ENCODE measurements at places on chromosomes 4 and X. TPM values are rescaled to one million over a fixed set of nuclear protein-coding genes. Genes with fewer than 3 reads are reported as not detected.
A peak's percentile ranks its signal among the peaks of the same experiment; 100 is the strongest.

DNA sequence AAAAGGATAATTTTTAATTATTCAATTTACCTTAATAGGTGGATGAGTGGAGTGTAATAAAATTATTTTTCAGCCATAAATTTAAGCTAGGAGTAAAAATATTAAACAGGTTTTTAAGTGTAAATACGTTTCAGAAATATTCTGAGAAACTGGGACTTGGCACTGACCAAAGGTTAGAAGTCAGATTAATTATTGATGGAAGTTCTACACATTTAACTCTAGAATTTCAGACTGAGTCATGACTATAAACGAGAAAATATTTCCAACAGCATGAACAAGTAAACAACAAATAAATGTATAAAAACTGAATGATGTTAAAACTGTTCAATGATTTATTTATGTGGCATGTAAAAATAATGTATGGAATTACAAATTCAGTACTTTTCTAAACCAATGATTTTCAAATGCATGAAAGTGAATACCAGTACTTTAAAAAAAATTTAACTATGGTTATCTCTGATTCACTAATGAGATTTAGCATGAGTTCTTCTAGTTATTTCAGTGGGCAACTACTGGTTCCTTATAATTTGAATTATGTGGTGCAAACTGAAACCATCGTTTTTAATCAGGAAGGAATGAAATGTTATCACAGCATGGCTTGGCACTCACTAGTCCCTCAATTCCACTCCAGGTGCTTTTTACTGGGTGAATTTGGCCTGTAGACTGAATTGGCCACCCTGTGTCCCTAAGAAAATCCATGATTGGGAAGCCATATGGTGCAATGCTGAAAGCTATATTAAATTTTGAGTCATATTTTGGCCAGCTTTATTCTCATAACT lies 244.2 kb downstream of the FSTL5 start:
- DNase-seq = no peak

ENPEP gene
- 3.3 TPM for total RNA-seq

GRCh38 chr4:69881173-69881773 lies 21.3 kb upstream of the SULT1E1 start:
- no peak for DNase-seq

ALB gene
- 4.5 TPM for total RNA-seq

DNA sequence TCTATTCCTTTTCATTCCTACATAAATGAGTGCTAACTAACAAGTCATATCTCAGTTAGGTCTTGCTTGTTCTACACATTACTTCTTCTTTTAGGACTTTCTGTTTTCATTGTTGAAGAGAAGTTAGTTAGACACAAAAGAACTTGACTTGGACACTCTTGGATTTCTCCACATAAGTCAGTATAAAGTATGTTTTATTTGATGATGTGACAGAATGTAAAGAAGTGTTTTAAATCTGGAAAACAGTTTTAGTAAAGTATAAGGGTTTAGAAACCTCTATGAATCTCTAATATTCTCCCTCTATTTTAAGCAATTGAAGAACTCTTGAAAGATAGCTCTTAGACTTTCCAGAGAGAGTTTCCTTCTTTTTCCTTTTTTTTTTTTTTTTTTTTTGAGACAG lies 38.6 kb upstream of the TMEM33 start:
- DNase-seq = no peak

CT45A10 gene
- not detected for total RNA-seq

- DNase-seq = no peak
Observed at GRCh38 chr4:182778222-182778982, 138.8 kb downstream of the DCTD start.

DNA sequence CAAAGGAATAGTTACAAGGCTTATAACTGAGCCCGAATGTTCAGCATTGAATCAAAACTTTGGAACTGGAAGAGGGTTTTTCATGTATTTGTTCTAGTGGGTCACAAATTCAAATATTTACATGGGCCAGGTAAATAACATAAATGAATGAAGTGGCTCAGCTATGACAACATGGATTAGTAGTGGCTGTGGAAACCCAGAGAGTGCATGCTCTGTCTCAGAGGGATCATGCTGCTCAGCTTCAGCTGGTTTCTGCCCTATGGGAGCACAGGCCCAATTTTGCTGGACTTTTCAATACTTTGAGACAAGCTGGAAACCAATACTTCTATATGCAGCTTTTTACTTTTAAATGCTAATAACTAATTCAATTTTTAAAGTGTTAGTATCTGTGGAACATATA lies 394.0 kb upstream of the TEX13C start:
- DNase-seq = no peak

GRCh38 chrX:119398587-119398973 lies 556 bp upstream of the SLC25A43 start:
- DNase-seq = no peak

DNA sequence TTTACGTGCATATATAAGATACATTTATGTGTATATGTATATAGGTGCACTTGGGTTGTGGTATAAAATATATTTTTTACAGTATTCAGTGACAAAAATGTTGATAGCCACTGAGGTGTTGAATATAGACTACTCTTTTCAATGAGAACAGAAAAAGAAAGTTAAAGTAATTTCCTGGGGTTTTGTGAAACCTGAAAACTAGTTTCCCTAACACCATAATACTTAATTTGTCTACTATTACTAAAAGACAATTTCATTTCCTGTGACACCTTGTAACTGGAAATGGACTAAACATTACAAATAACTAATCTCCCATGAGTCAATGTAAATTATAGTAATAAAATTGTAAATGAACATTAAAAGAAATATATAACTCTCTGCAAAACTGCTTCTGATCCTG lies 32.0 kb upstream of the MAP9 start:
- DNase-seq = no peak

DNA sequence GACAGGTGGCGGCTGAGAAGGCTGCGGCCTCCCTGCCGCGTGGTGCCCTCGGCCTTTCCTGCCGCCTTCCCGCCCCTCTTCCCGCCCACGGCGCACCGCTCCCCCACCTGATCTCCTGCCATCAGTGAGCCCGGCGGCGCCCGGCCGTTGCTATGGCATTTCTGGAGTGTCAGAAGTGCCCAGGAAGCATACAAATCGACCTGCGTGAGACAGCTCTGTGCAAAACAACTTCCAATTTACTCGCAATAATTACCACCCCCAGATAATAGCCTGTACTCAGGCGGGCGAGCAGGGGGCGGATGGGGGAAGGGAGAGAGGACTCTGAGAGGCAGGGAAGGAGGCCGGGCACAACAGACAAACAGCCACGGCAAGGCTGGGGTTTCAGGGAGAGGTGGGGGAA lies 16.6 kb upstream of the ERCC6L start:
- DNase-seq = no peak

GRCh38 chr4:188867796-188868195 lies 728.6 kb downstream of the TRIML1 start:
- DNase-seq = no peak

DNA sequence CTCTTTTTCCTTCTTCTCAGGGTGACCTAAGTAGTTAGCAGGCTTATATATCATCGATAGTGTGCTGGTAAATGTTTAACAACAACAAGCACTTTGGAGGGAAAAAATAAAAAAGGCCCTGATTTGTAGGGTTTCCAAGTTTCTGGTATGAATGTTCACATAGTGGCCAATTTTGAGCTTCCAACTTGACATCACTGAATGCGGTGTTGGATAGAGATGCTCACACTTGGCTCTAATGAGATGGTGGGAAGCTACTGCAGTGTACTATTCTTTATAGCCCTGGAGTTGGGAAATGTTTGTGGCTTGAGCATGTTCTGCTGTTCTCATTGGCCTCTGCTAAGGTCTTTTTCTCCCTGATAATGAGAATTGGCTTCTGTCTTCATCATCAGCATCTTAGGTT lies 875.3 kb downstream of the PCDH7 start:
- DNase-seq = no peak

DNA sequence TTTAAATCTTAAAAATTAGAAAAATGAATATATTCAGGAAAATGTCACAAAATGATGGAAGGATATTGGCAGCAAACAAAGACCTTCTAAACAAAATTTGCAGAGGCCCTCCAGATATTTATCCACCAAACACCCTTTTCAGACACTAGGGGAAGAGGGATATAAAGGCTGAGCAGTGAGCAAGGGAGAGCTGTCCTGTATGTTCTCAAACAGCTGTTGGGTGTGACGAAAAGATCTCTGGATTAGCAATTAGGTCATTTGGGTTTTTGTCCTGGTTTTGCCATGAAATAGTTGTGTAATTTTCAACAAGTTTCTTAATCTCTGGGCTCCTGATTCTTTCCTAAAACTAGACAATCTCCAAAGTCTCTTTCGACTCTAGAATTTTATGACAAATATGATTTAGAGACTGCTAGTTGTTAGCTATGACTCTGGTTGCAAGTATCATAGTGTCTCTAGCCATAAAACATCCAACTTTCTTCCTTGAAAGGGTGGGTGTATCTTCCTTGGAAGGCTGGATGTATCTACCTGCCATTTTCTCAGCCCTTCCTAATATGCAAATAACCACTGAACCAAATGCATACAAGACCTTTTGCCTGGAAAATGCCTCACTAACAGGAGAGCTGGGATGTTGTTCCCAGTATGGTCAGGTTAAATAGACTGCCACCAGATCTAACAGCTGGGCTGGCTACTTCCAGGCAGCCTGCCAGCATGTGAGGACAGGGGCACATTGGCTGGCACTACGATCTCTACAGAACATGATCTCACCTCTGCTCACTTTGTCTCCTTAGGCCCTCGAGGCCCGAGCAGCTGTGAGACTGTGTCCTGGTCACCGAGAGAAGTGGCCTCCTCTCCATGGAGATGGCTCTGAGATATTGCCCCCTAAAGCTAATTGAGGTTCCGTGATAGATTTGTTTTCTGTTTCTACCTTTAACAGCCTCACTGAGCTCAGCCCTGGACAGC lies 225.5 kb upstream of the JADE1 start:
- DNase-seq = peak; percentile 63

- no peak for DNase-seq
Observed at GRCh38 chr4:173436149-173436579, 37.2 kb upstream of the SCRG1 start.

- DNase-seq = no peak
Observed at GRCh38 chr4:99861120-99861905, 32.9 kb downstream of the LAMTOR3 start.

TAF7L gene
- not detected for total RNA-seq

- DNase-seq = no peak
Observed at GRCh38 chr4:40114206-40114605, 57.6 kb downstream of the N4BP2 start.

- no peak for DNase-seq
Observed at GRCh38 chr4:39636531-39637184, 2.0 kb downstream of the SMIM14 start.

DNA sequence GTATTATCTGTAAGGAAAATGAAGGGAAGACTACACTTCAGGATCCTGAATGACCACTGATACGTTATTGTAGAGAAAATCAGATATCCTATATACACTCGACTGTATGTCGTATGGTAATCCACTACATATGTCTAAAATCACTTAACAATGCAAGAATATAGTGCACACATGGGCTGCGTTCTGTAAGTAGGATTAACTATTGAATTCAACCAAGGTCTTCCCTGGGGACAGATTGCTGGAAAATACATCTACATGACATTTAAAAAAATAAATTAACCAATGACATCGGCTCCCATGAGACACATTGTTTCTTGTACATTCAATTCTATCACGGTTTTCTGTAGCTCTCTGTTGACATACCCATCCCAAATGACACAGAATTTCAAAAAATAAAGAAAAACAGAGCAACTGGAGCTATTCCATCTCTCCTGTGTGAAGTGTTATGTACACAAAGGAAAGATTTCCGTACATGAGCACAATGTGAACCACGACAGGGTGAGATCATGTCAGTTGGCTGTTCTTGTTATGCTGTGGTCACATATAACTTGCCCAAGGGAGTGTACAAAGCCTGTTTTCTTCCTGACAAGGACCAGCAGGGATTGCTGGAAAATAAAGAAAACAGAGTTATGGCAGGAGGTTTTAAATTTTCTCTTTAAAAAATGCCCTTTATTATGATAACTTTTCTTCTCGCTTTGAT lies 6.1 kb downstream of the ENOX2 start:
- no peak for DNase-seq

CPZ gene
- total RNA-seq = not detected

GRCh38 chr4:123284168-123284567 lies 112.4 kb upstream of the SPRY1 start:
- no peak for DNase-seq

- DNase-seq = no peak
Observed at GRCh38 chr4:158333820-158334219, 123.5 kb downstream of the TMEM144 start.

GRCh38 chr4:30839583-30840520 lies 119.7 kb downstream of the PCDH7 start:
- no peak for DNase-seq

DNA sequence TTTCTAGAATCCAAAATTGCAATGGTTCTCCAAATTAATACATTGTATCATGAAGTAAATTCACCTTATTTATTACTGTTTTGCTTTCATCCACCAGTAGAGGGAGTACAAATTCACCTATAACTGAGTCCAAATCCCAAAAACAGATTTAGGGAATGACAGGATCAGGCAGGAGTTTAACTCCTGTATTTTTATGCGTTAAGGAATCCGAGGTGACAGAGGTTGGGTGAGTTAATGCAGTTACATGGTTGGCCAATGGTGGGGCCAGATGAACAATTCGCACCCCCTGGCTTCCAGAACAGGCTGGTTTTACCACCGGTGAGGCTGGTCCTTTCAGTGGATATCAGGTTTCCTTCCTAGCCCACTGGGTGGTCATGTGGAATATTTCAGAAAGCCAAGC lies 82.4 kb downstream of the MTNR1A start:
- DNase-seq = no peak

GRCh38 chr4:109276482-109277095 lies 25.9 kb downstream of the COL25A1 start:
- DNase-seq = no peak

GRCh38 chr4:25702848-25703247 lies 47.2 kb downstream of the SLC34A2 start:
- DNase-seq = peak; percentile 44

DNA sequence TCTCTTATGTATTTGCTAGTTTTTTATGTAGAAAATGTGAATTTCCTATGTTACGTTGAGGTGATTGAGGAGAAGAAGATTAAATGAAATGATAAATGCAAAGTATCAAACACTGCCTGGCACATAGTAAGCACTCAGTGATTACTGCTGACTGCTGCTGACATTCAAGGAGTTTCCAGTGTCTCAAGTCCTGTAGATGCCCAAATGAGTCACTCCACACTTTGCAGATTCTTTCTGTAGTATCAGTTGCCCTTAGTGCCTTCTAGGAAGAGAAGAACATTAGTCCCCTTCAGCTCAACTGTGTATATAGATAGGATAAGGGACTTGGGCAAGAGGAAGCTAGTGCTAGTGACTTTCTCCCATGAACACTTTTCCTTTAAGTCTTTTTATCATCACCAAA lies 240.5 kb upstream of the TEX13A start:
- DNase-seq = no peak

EDA2R gene
- 1.0 TPM for total RNA-seq

DNA sequence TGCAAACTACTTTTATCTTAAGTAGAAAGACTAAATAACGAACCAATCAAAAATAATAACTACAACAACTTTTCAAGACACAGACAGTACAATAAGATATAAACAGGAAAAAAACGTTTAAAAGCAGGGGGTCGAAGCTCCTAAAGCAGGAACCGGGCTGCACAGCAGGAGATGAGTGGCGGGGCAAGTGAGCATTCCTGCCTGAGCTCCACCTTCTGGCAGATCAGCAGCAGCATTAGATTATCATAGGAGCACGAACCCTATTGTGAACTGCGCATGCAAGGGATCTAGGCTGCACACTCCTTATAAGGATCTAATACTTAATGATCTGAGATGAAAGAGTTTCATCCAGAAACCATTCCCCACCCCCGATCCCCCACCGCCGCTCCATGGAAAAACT lies 146.2 kb downstream of the TEX11 start:
- DNase-seq = no peak
